Activated B cell treated with CpG ODN at 0.5 μM for 24 hours (primary cell): ENCODE measurements at places on chromosomes 11 and 22.

GRCh38 chr11:86692317-86692716 lies 19.9 kb upstream of the ME3 start:
- peaks cover 5% of the 10 kb centered on the region for H3K27me3 ChIP-seq
- no peaks in the 10 kb centered on the region for H3K4me1 ChIP-seq
- no peaks in the 10 kb centered on the region for H3K36me3 ChIP-seq
- H3K4me3 ChIP-seq, result no peak overlapping the region

DNA sequence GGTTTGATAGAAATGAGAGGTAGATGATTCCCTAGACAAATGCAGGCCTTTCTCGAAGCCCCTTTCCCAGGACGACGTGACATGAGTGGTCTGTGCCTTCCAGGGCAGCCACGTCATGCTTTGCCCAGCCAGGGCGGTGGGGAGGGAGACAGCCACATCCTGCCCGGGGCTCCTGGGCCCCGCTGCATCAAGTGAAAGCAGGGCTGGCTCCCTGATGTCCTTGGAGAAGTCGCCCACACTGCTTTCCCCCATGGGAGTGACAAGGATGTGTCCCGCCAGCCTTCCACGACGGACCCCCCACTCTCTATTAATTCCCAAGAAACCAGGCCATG lies 13.2 kb downstream of the PPARA start:
- H3K27ac ChIP-seq, result no peak overlapping the region
- DNase-seq, result no peak
- no peaks in the 10 kb centered on the region for H3K27me3 ChIP-seq
- H3K4me1 ChIP-seq, result no peaks in the 10 kb centered on the region

- no peak for DNase-seq
- H3K36me3 ChIP-seq, result peaks cover 17% of the 10 kb centered on the region
- H3K4me1 ChIP-seq, result no peaks in the 10 kb centered on the region
- H3K4me3 ChIP-seq, result no peak overlapping the region
- H3K27ac ChIP-seq, result no peak overlapping the region
Observed at GRCh38 chr11:32947978-32948377, 55.4 kb downstream of the QSER1 start.

DNA sequence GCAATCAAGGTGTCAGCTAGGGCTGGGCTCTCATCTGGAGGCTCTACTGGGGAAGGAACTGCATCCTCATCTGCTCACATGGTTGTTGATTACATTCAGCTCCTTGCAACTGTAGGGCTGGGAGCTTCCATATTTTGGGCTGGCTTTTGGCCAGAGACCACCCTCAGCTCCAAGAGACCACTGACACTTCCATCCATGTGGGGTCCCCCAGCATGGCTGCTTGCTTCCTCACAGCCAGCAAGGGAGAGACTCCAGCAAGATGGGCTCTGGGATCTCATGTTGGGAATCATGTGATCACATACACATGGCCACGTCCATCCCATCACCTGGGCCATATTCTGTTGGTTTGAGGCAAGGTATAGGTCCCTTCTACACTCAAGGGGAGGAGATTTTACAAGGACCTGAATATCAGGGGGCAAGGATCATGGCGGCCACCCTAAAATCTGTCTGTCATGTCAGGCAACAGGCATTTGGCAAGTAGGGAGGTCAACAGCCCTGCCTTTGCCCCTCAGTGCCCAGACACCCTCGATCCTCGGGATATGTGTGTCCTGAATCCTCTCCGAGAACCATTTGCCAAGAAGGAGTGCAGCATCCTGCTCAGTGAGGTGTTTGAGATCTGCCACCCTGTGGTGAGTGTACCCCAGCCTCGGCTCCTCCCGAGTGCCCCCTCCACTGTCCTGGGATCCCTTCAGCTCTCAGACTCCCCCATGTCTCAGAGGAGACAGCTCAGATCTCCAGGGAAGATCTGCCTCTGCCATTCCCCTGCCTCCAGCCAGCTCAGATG lies 48.7 kb downstream of the OTOG start:
- no peak overlapping the region for H3K4me3 ChIP-seq
- DNase-seq, result peak; percentile 6
- no peaks in the 10 kb centered on the region for H3K4me1 ChIP-seq

DNA sequence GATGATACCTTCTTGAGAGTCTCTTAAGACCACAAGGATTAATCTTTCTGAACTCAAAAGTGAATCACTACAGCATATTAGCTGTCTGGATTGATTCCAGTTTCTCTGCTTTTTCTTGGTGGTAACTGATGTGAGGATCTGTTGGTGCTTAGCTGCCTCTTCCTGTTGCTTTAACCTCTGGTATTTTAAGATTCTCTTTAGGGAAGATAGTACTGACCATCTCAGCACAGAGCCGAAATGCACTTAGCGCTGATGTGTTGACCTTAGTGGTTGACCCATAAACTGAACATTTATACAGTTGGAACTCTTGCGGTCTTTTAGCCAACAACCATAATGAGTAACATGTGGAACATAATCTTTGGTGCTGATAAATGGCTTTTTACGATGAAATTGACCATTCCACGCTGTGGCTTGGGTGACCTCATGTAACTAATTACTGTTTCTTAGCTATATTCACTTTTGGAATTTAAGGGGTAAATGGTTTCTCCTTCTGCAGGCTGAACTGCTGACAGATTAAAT lies 33.7 kb downstream of the APLP2 start:
- peaks cover 6% of the 10 kb centered on the region for H3K36me3 ChIP-seq
- H3K27ac ChIP-seq, result no peak overlapping the region
- no peaks in the 10 kb centered on the region for H3K27me3 ChIP-seq
- peaks cover 31% of the 10 kb centered on the region for H3K4me1 ChIP-seq
- DNase-seq, result no peak

GRCh38 chr11:134052988-134053945 lies 15.6 kb upstream of the JAM3 start:
- no peak for DNase-seq
- peaks cover 2% of the 10 kb centered on the region for H3K4me1 ChIP-seq
- no peak overlapping the region for H3K27ac ChIP-seq
- H3K27me3 ChIP-seq, result peaks cover 24% of the 10 kb centered on the region
- H3K4me3 ChIP-seq, result no peak overlapping the region

GRCh38 chr22:47289336-47289985 lies 527.0 kb downstream of the TBC1D22A start:
- H3K4me3 ChIP-seq, result no peak overlapping the region
- H3K36me3 ChIP-seq, result no peaks in the 10 kb centered on the region
- DNase-seq, result no peak
- peaks cover 3% of the 10 kb centered on the region for H3K27me3 ChIP-seq
